Glomerular endothelial cell (primary cell): ENCODE measurements at places on chromosomes 2 and 18.

GRCh38 chr18:31246460-31246859 is 71.5 kb upstream of the DSG1 start:
- DNase-seq = no peak

- no peak for DNase-seq
Observed at GRCh38 chr2:32617599-32618189, 10.2 kb upstream of the TTC27 start.

GRCh38 chr18:38368246-38368645 is 802.6 kb upstream of the CELF4 start:
- DNase-seq = no peak

GRCh38 chr18:77199707-77200106 is 49.9 kb upstream of the GALR1 start:
- DNase-seq = no peak

- DNase-seq = no peak
Observed at GRCh38 chr2:21411741-21412140, 288.0 kb downstream of the TDRD15 start.
